ENCODE measurements at places on chromosomes 5 and 9.
A peak's percentile ranks its signal among the peaks of the same experiment; 100 is the strongest.

GRCh38 chr5:9124071-9124470 is 421.8 kb downstream of the SEMA5A start:
- no peak for DNase-seq

- no peak for DNase-seq
Observed at GRCh38 chr5:150142959-150143349, 12.7 kb downstream of the PDGFRB start.

DNA sequence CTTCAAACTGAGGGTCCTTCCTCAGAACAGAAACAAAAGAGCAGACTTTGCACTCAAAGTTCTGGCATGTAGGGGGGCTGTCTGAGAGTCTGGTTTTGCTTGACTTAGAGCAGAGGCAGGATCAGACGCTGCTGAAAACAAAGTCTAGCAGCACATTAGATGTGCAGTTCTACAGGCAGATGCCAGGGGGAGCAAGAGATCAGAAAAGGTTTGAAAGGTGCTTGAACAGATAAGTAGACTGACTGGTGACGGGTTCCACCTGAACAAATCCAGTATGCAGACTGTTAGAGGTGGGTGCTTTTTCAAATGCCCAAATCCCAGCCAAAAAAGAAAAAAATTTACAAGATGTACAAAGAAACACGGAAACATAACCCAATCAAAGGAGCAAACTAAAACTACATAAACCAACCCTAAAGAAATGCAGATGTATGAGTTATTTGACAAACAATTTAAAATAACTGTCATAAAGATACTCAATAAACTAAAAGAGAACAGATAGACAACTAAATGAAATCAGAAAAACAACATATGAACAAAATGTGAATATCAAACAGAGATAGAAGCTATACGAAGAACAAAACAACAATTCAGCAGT is 194.7 kb upstream of the FREM1 start:
- peak; percentile 1 for DNase-seq

DNA sequence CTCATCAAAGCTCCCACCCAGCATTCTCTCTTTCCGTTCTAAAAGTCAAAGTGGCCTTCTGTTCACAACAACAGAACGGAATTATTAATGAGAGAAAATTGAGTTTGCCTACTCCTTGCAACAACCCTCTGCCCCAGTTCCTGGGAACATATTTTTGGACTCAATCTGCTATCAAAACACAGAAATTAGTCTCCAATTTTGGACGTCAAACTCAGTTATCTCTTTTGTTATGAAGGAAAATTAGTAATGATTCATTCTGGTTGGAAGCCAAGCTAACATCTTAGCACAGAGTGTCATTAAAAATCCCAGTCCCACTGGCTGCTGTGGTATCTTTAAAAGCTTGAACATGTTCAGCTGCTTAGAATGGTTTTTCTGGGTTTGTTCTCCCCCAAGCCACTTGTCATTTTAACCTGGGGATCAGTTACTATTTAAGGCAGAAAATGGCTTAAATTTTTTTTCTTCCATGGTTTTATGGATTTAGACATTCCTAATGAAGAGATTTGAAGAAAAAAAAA is 343.2 kb downstream of the TRIM32 start:
- DNase-seq: no peak

GRCh38 chr9:87112656-87113055 is 165.3 kb upstream of the GAS1 start:
- DNase-seq: no peak

- DNase-seq: no peak
Observed at GRCh38 chr9:92404042-92404836, at the start of gene OGN. Gene OGN (minus strand): TSS chr9:92404578. CDS start chr9:92403407, 1,171 bp downstream.

- DNase-seq: no peak
Observed at GRCh38 chr5:173855162-173855994, 32.8 kb upstream of the CPEB4 start.

DNA sequence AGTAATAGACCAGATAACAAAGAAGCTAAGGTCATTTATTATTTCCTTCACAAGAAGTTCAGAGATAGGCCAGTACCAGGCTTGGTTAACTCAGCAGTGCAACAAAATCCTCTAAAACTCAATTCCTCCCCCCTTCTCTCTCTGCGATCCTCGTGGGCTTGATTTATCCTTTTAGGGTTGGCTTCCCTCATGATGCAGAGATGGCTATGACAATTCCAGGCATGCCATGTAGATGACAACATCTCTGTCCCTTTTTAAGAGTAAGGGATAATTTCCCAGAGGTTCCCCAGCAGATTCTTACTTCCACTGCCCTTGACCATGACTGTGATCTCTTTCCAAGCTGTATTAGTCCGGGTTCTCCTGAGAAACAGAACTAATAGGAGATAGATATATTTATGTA is 28.7 kb upstream of the DAP start:
- DNase-seq: no peak

Measured in stimulated activated CD4-positive, alpha-beta T cell treated with anti-CD3 and anti-CD28 coated beads, Interleukin-4, amount 100 ng/mL, for 4 hours (primary cell).